Smooth muscle cell of the brain vasculature (primary cell): ENCODE measurements at places on chromosomes 11 and 22.

- no peak for DNase-seq
These were observed 55.7 kb downstream of the MYH9 start for GRCh38 chr22:36331912-36332622.

- no peak for DNase-seq
These were observed 320.1 kb downstream of the TBC1D22A start for GRCh38 chr22:47082505-47082904.

DNA sequence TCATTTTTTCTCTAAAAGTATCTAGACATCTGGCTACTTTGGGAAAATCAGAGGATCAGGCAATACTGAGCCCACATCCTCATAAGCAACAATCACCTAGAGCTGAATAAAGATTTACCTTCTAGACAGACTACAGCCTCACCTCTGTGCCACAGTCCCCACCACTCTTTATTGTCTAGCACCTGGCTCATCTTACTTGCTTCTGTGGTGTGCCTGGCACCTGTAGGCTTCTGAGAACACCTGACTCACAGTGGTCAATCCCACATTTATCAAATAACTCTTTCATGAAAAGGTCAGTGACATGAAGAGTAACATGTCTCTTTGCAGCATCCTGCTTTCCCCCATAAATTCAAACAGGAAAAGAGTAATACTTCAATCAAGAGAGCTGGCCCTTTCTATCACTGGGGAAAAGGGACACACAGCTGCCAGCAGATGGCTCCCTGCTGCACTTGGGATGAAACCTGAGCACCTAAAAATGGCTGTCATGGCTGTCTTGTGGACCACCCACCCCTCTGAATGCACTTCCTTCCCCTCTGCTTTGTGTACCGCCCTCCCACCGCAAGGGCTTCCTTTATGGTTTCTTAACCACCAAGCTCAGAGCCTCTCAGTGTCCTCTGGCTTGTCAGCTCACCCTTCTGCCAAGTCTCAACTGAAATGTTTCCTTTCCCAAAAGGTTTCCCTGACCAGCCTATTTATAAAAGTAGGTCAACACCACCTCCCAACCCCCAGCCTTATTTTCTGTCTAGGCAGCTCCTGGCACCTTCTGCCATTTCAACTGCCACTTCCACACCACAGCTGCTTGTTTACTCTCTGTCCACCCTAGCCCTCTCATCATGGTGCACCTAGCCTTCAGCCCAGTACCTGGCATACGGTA lies 9.3 kb downstream of the TFIP11 start:
- no peak for DNase-seq

GRCh38 chr11:70247042-70247709 lies 23.3 kb upstream of the PPFIA1 start:
- no peak for DNase-seq

DNA sequence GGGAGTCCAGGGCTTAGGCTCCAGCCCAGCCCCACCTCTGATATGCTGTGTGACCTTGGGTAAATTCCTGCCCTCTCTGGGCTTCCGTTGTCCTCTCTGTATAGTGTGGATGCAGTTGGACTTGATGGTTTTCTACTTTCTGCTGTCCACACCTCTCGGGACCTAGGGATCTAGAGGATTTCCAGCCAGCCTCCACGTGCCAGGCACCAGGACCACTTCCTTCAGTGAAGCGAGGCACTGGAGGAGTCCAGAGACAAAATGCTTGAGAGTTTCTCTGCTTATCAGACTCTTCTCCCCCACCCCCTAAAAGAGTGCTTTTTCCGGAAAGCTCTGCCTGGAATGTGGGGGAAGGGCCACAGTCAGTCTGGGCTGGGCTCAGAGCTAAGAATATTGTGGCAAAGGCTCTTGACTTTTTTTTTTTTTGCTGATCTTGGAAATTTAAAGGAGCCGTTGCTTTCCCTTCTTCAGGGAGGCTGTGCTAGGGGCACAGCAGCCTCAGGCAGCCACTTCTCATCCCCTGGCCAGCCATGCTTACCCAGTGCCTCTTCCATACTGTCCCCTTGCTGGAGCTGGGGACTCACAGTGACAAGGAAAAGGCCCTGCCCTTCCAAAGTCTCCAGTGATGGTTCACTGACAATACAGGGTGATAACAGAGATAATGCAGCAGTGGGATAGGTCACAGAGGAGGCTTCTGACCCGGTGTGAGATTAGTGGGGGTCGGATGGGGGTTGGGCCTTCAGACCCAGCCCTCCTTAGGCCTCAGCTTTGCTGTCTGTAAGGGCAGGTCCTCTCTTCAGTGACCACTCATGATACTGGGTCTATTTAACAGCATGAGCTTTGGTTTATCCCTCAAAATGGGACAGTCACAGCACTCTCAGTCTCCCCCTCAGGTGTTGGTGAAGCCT lies 2.9 kb upstream of the SERPINH1 start:
- no peak for DNase-seq
